ENCODE measurements at places on chromosomes 6 and 20.

- DNase-seq: no peak
Observed at GRCh38 chr6:6584310-6585002, 4.1 kb upstream of the LY86 start.

- no peak for DNase-seq
Observed at GRCh38 chr6:36858407-36858981, 16.1 kb downstream of the PPIL1 start.

DNA sequence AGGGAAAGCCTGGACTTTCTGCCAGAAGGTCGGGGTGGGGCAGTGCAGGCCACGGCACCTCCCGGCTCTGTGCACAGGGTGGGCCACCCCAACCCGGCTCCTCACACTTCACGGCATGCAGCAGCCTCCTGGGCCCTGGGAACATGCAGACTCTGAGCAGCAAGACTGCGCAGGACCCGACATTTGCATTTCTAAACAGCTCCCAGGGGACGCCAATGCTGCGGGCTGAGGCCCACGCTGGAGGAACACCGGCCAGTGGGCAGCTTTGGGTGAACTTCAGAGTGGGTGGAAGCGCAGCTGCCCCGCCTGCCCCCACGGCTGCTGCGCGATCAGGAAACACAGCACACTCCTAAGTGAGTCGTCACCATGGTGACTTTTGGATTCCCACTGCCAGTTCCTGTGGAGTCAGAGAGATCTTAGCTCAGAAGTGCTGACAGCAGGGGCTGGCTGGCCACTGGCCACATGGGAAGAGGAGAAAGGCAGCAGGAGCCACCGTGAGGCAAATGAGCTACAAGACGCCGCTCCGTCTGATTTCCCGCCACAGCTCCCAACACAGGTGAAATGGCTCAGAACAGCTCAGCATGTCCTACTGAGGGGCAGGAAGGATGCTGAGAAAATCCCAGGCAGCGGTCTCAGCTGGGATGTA is 52.1 kb downstream of the RNASET2 start:
- no peak for DNase-seq

GRCh38 chr6:53673162-53673727 is 7.7 kb upstream of the KLHL31 start:
- DNase-seq: no peak

DNA sequence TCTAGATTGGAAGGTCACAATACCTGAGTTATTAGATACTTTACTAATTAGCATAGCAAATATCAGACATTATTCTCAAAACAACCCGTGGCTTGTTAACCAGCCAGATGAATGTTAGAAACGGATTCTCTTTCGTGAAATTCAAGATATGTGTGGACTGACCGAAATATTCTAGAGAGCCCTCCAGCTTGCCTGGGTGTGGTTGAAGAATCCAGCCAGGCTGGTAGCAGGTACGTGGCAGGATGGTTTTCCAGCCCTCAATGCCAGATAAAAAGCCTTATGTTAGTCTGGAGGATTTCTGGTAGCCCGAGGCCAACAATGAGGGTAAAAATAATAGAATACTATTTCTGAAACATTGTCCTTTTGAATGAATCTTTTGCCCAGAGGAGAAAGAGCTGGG is 19.3 kb downstream of the ECT2L start:
- no peak for DNase-seq

- DNase-seq: no peak
Observed at GRCh38 chr20:17648791-17649730, 33.0 kb downstream of the RRBP1 start.

- DNase-seq: no peak
Observed at GRCh38 chr6:150633486-150633834, 33.8 kb downstream of the PLEKHG1 start.

DNA sequence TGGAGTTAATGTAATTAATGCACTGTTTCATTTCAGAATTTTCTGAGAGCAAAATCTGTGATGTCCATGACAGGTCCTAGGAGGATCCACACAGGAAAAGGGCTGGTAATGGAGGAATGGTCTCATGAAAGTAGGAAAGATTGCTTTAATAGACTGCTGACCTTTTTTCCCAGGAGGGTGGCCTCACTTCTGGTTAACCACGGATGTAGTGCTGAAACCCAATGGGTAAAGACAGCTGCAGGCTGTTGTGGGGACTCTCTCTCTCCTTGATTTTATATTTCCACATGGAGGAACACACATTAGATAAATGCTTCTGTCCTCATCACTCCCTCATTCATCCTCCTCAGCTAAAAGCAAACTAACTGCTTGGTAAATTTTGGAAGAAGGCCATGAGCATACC is 23.6 kb upstream of the RIPOR2 start:
- no peak for DNase-seq
